ENCODE measurements at places on chromosomes 3 and 15. TPM values are rescaled to one million over a fixed set of nuclear protein-coding genes. Genes with fewer than 3 reads are reported as not detected.

GHRL gene
- 0.13 TPM for total RNA-seq

TRIM42 gene
- total RNA-seq = not detected

DNA sequence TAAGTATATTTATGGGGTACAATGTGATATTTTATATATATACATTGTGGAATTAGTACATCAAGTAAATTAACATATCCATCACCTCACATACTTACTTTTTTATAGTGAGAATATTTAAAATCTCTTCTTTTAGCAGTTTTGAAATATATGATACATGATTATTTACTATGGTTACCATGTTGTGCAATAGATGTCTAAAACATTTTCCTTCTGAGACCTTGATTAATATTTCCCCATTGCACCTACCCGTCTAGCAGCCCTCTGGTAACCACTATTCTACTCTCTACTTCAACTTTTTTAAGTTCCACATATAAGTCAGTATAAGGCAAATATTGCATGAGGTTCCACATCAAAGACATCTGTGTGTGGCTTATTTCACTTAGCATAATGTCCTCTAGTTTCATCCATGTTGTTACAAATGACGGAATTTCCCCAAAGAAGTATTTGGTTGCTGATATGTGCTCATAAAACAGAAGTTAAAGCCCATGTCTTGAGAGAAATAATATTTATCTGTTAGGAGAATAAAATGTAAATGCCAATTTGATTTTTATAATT, 29.6 kb upstream of the NFKBIZ start:
- DNase-seq = no peak

DNA sequence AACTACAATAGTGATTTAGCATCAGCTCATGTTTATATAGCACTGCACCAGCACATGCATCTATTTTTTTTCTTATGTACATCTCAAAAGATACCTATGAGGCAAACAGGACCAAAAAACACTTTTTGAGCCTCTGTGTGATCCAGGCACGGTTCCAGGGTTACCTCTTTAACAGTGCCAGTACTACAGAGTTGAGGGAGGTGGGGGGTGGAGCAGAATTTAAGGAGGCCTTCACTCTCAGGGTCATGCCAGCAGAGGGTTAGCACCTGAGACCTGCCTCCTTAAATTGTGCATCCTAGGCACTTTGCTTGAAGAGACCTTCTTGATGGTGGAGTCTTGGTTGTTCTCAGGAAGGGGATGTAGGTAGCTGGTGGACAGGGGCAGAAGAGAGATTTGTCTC, 150.3 kb upstream of the TBL1XR1 start:
- no peak for DNase-seq

RTP1 gene
- not detected for total RNA-seq

CPNE9 gene
- not detected for total RNA-seq

TMEM207 gene
- not detected for total RNA-seq

Data from bronchial epithelial cell (primary cell).